ENCODE measurements at places on chromosomes 12 and 14.

DNA sequence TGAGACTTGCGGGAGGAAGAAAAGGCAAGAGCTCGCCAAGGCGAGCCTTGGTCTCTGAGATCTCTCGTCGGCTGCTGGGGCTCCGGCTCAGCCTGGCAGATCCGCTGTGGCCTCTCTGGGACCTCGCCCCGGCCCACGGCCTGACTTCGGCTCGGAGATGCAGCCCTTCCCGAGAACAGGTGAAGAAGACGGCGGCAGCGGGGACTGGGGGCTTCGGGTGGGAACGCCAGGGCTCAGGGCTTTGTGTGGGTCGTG is 6.0 kb upstream of the HOXC9 start:
- DNase-seq: no peak

GRCh38 chr12:45986641-45987339 is 3.6 kb downstream of the SCAF11 start:
- peak; percentile 18 for DNase-seq

- no peak for DNase-seq
These were observed 18.6 kb downstream of the SH2B3 start for GRCh38 chr12:111424189-111424792.

GRCh38 chr12:122956035-122956434 is 10.2 kb downstream of the ABCB9 start:
- DNase-seq: no peak

- DNase-seq: no peak
These were observed 140.6 kb downstream of the EGLN3 start for GRCh38 chr14:33810308-33810707.

- DNase-seq: no peak
These were observed 162.8 kb downstream of the SNAPC1 start for GRCh38 chr14:61925043-61925442.

DNA sequence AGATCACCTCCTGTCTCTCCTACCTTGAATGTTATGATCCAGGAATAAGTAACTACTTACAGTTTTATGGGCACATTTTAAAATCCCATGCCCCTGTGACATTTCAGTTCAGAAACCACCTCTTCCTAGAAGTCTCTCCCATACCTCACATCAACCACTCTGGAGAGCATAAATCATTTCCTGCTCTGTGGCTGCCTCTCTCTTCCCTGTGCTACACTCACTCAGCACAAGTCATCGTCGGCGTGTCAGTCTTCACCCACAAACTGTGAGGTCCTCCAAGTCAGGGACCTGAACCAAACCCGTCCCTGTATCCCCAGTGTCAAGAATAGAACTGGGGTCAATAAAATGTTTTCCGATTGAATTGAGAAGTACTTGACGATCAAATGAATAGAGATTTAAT is 863.3 kb downstream of the BCL11B start:
- DNase-seq: no peak

- DNase-seq: no peak
These were observed 156.3 kb upstream of the GSC start for GRCh38 chr14:94926176-94926575.

DNA sequence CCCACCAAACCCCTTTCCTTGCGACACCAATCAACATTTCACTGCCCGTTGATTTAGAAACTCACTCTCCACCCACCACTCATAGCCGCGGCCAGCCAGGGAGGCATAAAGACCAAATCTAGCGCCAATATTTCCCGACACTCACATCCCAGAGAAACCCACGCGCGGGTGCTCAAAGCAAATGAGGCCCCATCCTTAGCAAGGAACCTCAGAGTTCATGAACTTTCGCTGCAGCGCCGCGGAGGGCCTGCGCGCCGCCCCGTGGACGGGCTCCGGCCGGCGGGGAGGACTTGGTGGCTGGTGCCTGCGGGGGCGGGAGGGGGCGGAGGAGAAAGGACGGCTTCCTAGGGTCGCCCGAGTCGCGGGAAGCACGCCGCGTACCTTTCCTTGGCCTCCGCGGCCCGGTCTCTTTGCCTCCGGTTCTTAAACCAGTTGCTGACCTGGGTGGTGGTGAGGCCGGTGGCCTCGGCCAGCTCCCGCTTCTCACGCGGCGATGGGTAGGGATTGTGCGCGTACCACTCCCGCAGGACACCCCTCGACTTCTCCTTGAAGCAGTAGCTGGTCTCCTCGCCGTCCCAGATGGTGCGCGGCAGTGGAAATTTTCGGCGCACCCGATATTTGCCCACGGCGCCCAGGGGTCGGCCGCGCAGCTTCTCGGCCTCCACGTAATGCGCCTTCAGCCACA is 886 bp downstream of the SIX1 start:
- no peak for DNase-seq

- DNase-seq: no peak
These were observed 14.7 kb upstream of the KRT86 start for GRCh38 chr12:52259657-52260243.

- DNase-seq: no peak
These were observed 81.9 kb downstream of the PELI2 start for GRCh38 chr14:56199982-56200577.

GRCh38 chr12:105674871-105675699 is 344.6 kb downstream of the C12orf75 start:
- DNase-seq: no peak

DNA sequence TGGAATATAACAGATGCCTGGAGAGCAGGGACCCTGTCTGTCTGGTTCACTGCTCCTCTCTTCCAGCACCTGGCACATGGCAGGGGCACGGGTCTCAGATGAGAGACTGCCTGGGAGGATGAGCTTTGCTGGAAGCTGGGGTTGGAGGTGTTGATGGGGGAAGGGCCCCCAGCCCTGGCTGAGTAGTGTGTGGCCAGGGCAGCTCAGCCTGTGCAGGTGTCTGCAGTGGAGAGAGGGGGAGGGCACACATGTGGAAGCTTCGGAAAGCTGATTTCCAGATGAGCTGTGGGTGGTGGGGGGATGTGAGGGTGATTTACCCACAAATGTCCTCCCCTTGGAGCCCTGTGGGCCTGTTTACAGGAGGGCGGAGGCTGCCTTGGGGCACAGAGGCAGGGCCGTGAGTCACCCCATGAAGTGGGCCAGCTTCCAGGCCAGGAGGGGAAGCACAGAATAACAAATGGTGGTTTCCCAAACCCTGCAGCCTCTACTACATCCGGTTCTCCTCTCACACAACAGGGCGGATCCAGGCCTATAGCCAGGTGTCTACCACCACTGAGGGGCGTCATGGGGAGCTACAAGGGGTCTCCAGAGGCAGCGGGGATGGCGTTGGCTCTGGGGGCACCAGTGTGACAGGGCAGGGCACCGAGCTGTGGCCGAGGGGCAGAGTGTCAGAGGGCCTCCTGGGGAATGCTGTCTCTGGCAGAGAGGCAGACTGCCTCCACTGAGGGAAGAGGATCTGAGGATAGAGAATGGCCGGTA is 11.0 kb downstream of the KRT7 start:
- DNase-seq: peak; percentile 72

GRCh38 chr12:55816881-55817344 is 611 bp downstream of the SARNP start:
- no peak for DNase-seq

DNA sequence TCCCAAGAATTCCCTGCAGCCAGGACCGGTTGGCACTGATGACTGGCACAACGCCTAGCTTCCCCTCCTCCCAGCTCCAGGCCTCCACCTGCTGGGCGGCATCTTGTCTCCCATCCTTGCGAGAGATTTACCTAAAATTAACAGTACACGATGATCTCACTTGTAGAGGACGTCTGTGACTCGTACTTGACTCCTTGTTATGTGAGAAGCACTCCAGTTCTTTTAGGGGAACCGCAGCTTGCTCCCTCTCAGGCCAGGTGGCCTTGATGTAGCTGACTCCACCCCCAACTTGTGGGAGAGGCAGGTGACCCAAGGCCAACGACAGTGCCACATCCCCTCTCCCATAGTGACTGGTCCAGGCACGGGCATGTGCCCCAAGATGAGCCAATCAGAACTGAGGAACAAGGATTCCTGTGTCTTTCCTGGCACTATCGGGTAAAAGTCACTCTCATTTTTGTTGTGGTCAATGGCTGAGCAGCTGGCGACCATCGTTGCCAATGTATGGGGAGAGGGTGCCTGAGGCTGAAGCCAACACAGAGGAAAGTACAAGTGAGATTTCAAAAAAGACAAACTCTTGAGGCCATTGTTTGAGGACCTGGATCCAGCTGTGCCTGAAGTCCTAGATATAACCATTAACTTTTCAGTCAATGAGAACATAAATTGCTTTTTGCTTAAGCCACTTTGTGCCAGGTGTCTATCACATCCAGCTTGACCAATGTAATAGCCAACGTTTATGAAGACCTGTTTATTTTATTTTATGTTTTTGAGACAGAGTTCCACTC is 208.7 kb downstream of the RBM19 start:
- no peak for DNase-seq

DNA sequence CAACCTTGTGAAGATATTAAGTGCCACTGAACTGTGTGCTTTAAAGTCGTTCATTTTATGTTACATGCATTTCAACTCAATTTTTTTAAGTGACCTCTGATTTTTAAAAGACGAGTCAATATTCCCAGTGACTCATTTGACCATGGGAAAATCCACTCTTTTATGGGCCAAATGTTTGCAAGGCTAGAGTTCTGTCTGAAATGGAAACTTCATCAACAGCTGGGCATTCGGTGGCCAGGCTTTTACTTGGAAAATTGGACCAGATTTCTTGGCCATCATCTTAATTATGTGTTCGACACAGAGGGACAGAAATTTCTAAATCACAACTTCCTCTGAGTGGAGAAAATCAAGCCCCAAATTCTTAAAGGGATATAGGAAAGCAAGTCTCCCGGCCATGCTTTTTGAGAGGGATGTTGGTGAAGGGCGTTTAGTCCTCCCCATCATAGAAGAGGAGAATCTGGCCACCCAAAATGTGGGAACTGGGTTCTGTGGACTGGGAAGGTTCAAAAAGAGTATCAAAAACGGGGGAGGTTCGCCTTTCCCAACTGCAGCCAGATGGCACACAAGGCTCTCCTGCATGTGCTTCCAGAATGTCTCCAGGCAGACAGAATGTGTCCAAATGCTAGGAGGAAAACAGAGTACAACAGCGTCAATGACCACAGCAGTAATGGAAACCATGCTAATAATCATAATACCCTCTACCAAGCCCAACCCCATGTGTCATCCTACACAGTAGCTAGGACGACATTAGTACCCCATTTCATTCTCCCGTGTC is 40.9 kb upstream of the FZD10 start:
- no peak for DNase-seq

GRCh38 chr14:100820957-100821356 is 5.0 kb upstream of the MEG3 start:
- no peak for DNase-seq

DNA sequence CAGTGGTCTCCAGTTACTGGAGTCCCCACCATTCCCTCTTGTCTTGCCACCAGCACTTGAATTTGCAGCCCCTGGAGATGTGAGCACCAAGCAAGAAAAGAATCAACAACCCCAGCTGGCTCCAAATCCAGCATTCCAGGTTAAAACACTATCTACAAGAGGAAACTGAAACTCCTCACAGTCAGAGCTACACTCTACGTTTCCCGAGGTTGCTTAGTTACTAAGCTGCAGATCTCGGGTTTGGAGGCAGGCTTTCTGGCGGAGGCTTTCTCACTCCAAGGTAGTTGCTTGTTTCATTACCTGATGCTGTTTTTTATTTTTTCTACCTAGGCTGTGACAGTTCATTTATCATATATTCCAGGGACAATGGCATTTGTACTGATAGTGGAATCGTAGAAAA is 248.1 kb downstream of the GLT1D1 start:
- DNase-seq: no peak

DNA sequence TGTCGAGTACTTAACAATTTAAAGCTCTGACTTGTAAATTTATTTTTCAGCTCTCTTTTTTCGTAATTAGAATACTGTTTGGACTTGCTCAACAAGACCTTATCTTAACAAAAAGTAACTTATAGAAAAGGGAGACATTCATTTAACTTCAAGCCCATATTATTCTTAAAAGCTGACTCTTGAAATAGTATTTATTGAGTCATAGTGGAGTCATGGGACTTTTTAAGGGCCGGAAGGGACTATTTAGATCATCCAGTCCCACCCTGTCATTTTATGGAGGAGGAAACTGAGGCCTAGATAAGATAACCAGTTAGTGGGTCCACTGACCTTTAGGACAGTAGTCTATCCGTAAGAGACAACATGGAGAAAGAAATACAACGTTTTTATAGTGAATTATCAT is 1.5 kb downstream of the RAP1B start:
- no peak for DNase-seq

- no peak for DNase-seq
These were observed 924 bp upstream of the MANSC1 start for GRCh38 chr12:12350868-12351463.

- peak; percentile 50 for DNase-seq
These were observed 6.5 kb downstream of the NECAP1 start for GRCh38 chr12:8088574-8088973.

DNA sequence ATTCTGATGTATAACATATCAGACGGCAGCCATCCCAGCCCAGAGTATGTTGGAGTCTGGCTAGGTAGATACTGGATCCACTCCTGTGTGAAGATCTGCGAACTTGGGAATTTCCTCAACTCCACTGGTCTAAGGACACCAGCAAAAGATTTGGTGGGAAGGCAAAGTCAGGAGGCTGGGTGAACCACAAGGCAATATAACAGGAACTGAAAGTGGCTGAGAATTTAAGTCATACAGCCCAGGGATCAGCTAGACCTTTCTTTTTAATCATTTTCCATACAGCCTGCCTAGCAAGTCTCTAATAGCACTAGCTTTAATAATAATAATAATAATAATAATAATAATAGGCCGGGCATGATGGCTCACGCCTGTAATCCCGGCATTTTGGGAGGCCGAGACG is 34.8 kb downstream of the BRAP start:
- no peak for DNase-seq

- DNase-seq: no peak
These were observed 348.3 kb downstream of the SLC16A7 start for GRCh38 chr12:59944177-59944576.

- DNase-seq: no peak
These were observed 183.8 kb downstream of the DPF3 start for GRCh38 chr14:72709916-72710611.

- DNase-seq: no peak
These were observed at the start of gene TSPAN8 for GRCh38 chr12:71157601-71158233. TSPAN8 (minus strand) TSS chr12:71157999; CDS start chr12:71157678, 321 bp downstream.

DNA sequence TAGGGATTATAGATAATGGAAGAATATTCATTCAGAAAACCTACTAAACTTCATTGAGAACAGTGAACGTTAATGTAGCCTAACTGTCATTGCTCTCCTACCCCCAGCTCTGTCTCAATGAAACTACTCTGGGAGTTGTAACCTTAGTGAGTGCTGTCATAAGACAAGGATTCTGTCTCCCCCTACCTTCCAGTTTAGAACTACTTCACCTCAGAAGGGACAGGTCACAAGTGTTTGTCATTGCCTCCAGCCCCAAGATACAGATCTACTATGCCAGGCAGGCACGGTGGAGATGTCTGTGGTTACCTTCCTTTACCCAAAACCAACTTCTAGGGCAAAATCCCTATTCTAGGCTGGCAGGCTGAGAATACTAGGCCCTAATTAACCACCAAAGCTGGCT is 833.1 kb upstream of the SEL1L start:
- no peak for DNase-seq

GRCh38 chr12:124687917-124688316 is 120.5 kb upstream of the NCOR2 start:
- no peak for DNase-seq

- DNase-seq: no peak
These were observed 110.5 kb upstream of the COCH start for GRCh38 chr14:30763891-30764290.

Measured in CD4-positive, alpha-beta T cell treated with Interleukin-15 for 1 hour (primary cell).